ENCODE measurements at places on chromosomes 2 and 18.

GRCh38 chr18:39838831-39839230 lies 2116.2 kb upstream of the PIK3C3 start:
- DNase-seq: no peak

GRCh38 chr18:69838620-69839411 lies 108.9 kb downstream of the CD226 start:
- DNase-seq: no peak

GRCh38 chr2:225889452-225889851 lies 489.9 kb downstream of the NYAP2 start:
- no peak for DNase-seq

DNA sequence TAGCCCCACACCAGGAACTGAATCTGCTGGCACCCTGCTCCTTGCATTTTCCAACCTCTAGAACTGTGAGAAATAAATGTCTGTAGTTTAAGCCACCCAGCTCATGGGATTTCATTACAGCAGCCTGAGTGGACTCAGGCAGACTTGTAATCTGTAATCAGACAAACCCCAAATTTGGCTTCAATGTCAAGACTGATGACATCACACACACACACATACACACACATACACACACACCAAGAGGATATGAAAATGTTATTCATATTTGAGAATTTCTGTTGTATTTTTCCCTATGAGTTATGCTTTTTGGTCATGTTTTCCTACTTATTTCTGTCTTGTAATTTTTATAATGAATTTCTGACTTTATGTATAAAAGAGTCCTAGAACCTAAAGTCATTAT lies 83.8 kb upstream of the GLI2 start:
- no peak for DNase-seq

- DNase-seq: no peak
Measured at GRCh38 chr2:203786549-203787351, 80.3 kb downstream of the CD28 start.

- DNase-seq: no peak
Measured at GRCh38 chr2:152587187-152587947, 129.9 kb downstream of the PRPF40A start.

DNA sequence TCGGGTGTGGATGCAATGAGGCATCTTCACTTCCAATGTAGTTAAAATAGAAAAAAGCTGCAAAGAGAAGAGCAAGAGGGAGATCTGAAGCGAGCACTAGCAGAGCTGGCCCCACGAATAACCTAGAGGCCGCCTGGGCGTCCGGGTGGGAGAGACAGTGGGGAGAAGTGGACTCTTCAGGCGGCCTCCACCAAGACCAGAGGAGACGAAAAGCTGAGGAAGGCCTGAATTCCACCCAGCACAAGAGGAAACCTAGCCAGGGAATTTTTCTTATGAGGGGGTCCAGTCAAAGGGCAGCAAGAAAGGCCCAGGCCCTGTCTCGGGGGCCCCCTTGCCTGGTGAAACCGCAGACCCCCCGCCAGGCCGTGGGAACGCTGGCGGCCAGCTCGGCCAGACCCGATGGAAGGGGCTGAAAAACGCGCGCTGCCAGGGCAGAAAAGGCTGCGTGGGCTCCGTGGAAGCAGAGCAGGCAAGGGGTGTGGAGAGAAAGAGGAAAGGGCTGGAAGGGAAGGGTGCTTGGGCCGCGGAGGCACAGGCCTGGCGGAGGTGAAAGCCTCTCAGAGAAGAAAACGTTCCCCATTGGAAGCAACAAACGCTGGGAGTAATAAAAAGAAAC lies 69.2 kb downstream of the KCTD1 start:
- no peak for DNase-seq

- DNase-seq: no peak
Measured at GRCh38 chr2:69954084-69954483, 7.3 kb downstream of the ASPRV1 start.

DNA sequence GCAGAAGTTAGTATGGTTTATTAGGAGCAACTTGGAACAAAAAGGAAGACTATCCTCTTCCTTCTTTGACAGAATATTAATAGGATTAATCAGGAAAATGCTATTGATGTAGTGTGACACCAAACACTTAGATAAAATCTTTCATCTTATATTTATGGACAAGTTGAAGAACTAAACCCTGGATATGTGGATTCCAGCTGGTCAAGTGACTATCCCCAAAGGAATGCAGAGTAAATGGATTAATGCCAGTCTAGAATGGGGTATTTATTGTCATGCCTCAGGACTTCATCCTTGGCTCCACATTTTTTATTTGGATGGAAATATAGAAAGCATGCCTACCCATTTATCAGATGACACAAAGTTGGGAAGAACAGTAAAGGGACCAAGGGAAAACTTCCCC lies 124.0 kb upstream of the TTC39C start:
- no peak for DNase-seq

DNA sequence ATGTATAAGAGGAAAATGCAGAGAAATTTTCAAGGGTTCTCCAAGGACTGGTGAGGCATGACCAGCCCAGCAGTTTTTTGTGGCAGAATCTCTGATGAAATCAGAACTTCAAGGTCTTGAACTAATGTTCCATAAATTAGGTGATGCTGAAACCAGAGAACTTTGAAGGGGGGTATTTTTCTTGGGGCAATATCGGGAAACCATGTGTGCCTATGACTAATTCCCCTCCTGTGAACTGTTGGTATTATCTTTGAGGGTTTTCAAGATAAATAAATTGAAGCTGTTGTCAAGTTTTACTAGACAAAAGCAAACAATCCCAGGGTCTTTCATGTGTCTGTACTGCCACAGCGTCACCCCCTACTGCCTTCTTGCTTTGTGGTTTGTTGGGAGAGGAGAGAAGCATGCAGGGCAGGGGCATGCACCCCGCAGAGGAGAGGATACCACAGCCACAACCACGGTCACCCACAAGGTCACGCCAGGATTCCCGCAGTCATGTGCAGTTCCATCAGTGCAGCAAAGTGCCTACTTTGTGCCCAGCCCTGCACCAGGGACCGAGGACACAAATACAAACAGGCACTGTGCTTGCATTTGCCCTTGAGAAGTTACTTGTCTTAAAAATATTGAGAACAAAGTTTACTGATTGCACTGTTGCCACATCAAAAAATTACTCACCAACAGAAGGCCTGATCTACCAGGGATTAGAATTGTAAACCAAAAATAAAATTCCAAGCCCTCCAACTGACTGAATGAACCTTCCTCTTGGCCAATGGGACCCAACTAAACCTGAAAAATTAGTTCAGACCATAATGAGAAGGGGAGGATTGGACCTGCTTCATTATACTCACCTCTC lies 413.3 kb upstream of the TRIB2 start:
- DNase-seq: no peak

DNA sequence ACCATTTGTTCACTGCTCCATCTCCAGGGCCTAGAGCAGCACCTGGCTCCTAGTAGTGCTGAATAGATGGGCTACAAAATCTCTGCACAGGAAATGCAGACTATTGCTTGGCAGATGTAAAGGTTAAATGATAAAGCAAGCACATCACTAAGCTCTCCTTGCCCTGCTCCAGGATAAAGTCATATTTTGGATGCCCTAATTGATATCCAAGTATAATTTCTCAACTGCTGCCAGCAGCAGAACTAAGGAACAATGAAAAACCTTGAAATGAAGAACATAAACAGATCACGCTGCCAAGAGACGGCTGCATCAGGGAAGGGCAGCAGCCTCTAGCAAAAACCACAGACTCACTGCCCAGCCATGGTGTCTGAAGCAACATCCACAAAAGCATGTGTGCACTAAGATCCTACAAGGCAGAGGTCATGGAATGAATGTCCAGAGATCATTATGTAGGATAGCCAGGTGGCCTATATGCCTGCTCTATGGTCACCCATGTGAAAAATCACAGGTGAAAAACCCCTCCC lies 134.7 kb downstream of the TMEM163 start:
- DNase-seq: no peak

Measured in urinary bladder (tissue), 4 donors.